ENCODE measurements at places on chromosomes 7 and 10.

- DNase-seq = no peak
Observed at GRCh38 chr10:32976338-32976737, 18.3 kb upstream of the ITGB1 start.

DNA sequence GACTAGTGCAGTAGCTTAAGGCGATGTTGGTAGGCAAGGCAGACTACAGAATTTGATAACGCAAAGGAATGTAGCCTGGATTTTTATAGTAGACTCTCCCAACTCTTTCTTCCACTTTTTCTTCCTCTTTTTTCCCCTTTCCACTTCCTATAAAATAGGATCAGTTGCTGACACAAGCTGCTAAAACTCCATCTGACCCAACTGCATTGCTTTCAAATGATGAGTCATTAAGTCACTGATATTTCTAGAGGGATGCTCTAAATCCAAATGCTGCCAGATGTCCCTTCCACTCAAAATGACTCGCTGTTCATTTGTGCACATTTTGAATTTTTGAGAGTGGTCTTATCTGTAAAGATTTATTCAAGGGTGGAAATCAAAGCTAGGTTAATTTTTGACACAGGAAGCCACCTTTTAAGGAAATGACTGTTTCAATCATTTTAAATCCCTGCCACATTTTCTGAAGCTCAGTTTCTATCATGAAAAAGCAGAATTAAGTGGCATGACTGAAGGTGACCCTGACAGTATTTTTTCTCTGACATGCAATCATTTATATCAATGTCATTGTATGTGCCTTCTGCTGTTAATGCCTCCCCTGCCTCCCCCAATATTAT is 25.8 kb upstream of the SFMBT2 start:
- DNase-seq = no peak

DNA sequence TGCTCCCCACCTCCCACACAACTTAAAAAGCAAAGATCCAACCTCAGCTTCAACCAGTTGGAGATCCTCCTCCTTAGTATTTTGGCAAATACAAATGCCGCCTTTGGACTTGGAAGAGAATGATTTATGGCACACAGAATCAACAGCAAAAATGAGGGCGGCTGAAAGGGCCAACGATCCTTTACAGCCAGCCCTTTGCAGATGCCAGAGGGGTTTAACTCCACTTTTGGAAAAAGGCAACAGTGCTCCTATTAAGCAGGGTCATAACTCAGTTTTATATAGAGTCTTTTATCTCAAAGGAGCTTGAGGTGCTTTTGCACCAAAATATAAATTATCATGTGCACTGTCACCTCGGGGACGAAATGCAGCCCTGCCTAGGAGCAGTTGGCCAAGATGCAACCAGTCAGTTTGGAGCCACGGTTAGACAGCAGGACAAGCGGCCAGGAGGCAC is 56.7 kb upstream of the JCAD start:
- DNase-seq = no peak

- no peak for DNase-seq
Observed at GRCh38 chr7:31962246-31962645, 108.0 kb downstream of the PDE1C start.

GRCh38 chr10:12729885-12730284 is 271.6 kb downstream of the CCDC3 start:
- DNase-seq = no peak

DNA sequence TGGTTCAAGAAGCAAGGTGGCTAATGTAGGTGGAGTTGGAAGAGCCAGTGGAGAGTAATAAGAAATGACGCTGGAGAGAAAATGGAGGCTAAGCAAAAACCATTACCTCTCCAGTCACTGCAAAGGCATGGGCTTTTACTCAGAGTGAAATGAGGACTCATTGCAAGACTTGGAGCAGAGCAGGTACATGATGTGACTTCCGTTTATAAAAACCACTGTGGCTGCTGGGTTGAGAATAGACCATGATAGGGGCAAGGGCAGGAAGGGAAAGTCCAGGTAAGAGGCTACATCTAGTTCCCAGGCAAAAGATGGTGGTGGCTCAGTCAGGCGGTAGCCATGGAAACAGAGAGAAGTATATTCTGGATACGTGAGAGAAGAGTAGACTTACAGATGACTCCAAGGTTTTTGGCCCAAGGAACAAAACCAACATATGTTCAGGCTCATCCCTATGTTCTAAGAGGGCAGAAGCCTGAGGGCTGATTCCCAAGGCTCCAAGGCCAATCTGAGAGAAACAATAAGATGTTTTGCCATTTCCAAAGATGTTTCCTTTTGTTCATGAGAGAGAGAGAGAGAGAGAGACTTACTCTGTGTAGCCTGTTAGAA is 21.5 kb upstream of the PDE1C start:
- no peak for DNase-seq

- no peak for DNase-seq
Observed at GRCh38 chr10:92430103-92430502, 139.1 kb downstream of the MARCHF5 start.

- no peak for DNase-seq
Observed at GRCh38 chr10:126937026-126937425, 31.8 kb downstream of the DOCK1 start.

DNA sequence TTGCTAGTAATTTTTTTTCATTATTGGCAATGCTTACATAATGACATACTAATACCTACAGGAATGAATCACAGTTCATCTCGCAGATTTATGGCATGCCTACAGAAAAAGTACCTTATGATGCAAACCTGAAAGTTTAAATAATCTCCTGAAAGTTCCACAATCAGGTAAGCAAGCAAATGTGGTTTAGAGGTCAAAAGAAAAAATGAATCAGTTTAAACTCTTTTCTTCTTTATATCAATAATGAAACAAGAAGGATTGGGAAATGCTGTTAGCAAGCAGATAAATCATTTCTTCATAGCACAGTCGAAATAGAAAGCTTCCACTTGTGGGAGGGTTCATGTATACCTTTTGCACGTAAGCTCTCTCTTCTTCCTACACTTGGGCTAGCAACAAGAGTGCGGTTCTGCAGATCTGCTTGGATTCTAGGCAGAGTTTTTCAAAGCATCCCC is 53.7 kb upstream of the MTPN start:
- DNase-seq = no peak

DNA sequence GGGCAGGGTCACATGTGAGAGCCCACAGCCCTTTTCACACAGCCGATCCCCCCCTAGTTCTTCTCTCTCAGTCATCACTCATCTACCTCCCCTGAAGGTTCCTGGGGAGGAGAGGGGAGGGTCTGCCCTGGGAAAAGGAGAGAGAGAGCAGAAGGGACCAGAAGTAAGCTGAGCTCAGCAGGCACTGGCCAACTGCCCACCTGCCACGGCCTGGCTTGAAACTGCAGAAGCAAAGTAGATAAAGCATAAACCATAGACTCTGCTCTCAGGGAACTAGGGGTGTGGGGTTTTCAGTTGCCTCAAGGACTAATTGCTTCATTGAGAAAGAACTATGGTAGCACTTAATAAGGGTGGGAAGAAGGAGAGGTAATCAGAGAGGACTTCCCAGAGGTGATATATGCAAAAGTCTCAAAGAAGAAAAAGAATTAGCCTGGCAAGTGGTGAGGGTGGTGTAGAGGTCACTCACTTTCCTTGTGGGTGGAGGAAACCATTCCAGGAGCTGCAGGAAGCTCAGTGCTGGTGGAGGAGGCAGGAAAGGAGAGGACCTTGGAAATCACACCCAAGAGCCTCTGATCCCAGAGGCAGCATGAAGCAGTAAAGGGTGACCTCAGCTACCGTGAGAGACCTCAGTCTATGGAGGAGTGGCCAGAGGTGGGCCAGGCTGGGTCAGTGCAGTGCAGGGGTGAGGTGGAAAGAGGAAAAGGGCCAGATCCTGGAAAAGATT is 17.2 kb downstream of the PILRA start:
- no peak for DNase-seq

GRCh38 chr7:24834128-24834798 is 77.0 kb upstream of the GSDME start:
- no peak for DNase-seq

GRCh38 chr7:16615228-16615627 is 30.3 kb downstream of the ANKMY2 start:
- no peak for DNase-seq

DNA sequence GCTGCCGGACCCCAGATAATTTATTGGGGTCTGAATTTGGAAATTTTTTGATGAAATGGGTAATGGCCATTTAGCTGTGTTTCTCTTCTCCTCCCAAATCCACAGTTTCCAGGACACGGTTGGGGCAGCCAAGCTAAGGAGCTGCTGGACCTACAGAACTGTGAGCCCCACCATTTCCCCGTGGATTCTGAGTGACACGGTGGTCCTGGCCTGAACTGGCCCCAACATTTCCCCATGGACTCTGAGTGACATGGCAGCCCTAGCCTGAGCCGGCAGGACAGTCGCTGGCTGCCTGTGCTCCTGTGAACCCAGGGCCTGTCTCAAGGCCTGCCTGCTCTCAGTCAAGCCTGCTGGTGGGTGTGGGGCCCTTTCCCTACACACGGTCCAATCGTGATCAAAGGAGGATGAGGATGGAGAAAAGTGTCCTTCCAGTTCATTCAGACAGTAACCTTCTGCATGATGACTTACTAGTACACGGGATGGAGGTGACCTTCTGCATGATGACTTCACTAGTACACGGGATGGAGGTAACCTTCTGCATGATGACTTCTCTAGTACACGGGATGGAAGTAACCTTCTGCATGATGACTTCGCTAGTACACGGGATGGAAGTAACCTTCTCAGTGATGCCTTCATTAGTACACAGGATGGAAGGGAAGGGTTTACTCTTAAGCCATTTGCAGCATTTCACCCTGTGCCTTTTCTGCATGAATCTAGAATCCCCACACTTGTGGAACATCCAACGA is 359.9 kb downstream of the GLRX3 start:
- no peak for DNase-seq

DNA sequence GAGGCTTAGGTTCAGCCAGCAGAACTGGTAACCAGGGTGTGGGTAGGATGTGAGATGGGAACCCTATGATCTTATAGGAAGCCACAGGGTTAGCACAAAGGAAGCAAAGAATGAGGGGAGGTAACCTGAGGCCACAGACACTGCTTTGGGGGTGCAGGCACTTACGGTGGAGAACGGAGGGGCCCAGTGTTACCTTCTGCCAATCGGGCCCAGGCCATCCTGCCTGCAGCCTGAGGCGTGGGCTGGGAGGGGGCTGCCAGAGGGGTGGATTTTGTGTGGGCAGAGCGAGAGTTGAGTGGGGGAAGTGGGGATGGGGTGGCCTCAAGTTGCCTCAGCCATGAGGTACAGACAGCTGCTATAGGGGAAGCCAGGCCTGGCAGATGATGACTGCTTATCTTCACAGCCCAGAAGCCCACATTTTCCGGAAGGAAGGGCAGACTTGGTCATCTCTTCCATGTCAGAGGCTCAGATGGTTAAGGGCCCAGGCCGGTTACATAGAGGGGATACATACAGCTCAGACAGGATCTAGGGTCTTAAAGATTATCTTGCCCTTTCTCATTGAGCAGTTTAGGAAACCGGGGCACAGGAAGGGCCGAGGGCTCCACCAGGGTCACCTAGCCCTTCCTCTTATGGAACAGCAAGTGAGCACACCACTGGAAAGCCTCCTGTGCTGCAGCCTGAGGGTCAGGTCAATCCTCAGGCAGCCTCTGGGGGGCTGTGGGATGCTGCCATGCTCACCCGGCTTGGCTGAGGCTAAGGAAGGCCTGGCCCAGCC is 24.4 kb upstream of the VSIR start:
- no peak for DNase-seq

DNA sequence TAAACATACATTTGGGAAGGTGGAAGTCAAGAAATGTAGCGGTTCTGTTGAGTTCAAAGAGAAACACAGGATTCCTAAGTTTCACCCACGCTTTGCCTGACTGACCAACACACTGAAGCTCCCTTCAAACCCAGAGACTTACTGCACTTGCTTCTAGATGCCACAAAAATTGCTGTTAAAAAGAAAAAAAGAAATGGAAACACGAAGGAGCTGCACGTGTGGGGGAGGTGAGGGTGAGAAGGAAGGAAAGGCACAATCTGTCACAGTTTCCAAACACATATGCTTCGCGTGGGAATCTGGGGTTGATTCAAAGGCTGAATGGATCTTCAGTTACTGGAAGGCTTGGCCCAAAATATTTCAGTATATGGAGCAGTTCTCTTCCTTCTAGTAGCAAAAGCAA is 495.6 kb downstream of the DNAJB6 start:
- no peak for DNase-seq

DNA sequence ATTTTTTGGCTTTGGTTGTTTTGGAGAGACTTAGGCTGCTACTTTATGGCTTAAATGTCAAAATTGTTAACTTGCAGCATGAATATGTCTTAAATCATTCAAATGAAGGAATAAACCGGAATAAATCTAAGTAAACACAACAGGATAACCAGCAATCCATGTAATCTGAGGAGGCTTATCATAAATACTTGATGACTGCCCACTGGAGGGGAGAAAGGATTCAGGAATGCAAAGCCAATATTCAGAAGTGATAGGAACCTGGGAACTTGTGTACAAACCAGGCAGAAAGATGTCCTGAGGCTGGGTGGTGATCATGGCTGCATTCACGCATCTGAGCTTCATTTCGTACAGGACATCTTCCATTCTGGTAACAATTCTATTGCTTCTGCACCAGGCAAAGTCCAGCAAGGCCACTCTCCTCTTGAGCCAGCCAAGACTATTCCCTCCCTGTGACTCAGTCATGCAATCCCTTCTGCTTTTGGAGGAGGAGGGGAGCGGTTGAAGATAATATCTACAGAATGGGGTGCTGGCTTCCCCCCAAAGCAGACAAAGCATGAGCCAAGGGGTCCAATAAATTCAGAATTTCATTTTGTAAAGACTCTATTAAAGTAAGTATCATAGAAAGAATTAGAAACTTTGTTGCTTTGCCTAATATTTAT is 374.5 kb downstream of the PHTF2 start:
- no peak for DNase-seq

DNA sequence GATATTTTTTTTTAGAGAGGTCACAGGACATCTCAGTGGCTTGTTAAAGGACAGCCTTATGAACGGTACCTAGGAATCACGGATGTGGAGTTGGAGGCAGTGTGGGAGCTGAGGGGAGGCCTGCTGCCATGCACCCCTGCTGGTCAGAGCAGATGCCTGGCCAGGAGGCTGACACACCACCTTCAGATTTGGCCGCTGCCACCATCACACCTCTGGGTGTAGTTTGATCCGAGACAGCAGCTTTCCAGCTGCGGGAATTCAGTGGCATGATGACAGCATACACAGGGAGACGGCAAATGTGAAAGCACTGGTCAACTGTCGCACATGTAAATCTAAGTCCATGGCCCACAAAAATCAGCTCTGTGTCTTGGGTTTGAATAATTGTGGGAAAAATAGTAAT is 285.4 kb downstream of the ADARB2 start:
- DNase-seq = no peak

DNA sequence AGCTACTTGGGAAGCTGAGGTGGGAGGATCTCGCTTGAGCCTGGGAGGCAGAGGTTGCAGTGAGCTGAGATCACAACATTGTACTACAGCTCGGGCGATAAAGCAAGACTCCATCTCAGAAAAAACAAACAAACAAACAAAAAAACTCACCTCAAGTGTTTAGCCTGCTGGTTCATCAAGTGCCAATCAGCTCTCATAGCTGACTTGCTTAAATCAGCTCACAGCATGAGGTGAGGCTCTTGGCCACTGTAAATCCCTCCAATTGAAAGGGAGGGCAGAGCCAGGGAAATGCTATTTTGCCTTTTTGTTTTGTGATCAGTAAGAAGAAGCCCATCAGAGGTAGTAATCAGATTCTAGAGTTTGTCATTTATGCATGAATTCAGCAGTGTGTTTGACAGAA is 112.3 kb downstream of the RAB11FIP2 start:
- DNase-seq = no peak

GRCh38 chr7:13153742-13154141 is 466.3 kb downstream of the ARL4A start:
- DNase-seq = no peak

Data from esophagus squamous epithelium (tissue), 5 donors.